Putamen (tissue), 1 donor: ENCODE measurements at places on chromosomes 4 and X.

DNA sequence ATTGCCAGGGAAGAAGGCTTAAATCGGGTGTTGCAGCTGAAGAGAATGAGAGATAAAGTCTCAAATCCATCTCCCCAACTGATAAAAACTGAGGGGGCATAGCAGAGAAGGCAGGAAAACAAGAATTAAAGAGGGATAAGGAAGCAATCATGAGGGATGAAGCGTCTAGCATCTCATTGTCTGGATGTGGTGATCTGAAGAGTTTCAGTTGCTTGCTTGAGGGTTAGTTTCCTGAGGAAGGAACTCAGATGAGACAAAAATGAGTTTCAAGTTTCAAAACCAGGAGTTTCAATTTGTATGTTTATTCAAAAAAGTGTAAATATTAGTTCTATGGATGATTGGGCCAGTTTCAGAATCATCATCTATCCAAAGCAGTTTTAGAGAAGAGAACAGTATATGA lies 496.9 kb downstream of the RAB28 start:
- DNase-seq, result no peak

DNA sequence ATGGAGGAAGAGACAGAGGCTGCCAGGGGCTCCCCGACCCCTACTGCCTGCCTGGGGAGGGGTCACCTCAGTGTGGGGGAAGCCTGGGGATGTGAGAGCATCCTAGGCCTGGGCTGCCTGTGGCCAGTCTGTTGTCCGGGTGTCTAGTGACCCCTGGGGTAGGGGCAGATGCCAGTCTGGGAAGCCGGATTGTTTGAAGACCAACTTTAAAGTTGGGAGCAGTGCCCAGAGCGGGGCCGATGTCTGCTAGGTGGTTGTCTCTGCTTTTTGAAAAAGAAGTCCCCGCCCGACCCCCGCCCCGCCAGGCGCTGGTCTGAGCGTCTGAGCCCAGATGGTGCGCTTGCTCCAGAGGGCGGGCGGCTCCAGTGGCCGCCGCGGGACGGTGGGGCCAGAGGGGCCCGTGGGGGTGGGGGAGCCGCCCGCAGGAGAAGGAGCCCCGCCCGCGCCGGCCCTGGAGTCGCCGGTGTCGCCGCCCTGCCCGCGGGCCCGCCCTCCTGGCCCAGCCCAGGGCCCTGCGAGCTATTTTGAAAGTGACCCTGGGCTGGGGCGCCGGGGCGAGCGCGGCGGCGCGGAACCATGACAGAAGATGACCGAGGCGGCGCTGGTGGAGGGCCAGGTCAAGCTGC lies at the start of gene DOK7:
Gene DOK7, plus strand, starts transcription at position 517 of the 626 bp plus-strand sequence. Its CDS starts 70 bp downstream, at position 587.
- no peak for DNase-seq

DNA sequence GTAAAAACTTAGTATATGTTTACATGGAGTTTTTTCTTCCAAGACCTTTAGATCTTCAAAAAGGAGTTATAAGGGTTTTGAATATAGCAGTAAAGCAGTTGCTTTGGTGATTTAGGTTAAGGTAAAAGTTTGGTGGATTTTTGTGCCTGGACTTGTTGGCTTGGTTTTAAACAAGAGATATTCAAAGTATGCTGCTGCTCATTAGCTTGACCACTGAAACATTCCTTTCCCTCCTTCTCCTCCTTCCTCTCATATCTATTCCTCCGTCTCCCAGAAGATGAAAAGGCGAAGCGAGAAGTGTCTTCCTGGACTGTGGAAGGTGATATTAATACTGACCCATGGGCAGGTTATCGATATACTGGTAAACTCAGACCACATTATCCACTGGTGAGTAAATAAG lies 38.4 kb downstream of the METAP1 start:
- no peak for DNase-seq

GRCh38 chr4:123559955-123560871 lies 163.6 kb downstream of the SPRY1 start:
- no peak for DNase-seq

GRCh38 chrX:16646366-16647138 lies 3.4 kb upstream of the S100G start:
- no peak for DNase-seq

- no peak for DNase-seq
These were observed 2050.7 kb downstream of the ARAP2 start for GRCh38 chr4:34193451-34194154.

DNA sequence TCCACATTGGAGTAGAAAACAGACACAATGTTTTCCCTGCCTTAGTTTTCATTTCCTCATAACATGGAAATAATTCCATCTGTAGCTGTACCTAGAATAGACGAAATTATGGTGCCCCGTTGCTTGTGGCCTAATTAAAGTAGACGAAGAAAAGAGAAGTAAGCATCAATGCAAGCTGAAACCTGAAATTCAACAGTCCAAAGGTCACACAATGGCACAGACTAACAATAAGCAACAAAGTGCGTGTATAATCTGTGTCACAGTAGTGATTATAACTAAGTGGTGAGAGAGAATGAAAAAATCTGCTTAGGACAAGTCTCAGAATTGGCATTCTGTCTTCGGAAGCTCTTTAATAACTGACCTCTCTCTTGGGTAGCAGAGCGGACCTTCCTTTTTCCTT lies 24.3 kb downstream of the MAGEB17 start:
- DNase-seq, result no peak

- no peak for DNase-seq
These were observed 36.0 kb downstream of the FUNDC1 start for GRCh38 chrX:44506678-44507077.

GRCh38 chr4:26035921-26036320 lies 121.9 kb downstream of the SMIM20 start:
- no peak for DNase-seq

GRCh38 chrX:46260499-46260898 lies 284.7 kb downstream of the ZNF674 start:
- DNase-seq, result no peak

DNA sequence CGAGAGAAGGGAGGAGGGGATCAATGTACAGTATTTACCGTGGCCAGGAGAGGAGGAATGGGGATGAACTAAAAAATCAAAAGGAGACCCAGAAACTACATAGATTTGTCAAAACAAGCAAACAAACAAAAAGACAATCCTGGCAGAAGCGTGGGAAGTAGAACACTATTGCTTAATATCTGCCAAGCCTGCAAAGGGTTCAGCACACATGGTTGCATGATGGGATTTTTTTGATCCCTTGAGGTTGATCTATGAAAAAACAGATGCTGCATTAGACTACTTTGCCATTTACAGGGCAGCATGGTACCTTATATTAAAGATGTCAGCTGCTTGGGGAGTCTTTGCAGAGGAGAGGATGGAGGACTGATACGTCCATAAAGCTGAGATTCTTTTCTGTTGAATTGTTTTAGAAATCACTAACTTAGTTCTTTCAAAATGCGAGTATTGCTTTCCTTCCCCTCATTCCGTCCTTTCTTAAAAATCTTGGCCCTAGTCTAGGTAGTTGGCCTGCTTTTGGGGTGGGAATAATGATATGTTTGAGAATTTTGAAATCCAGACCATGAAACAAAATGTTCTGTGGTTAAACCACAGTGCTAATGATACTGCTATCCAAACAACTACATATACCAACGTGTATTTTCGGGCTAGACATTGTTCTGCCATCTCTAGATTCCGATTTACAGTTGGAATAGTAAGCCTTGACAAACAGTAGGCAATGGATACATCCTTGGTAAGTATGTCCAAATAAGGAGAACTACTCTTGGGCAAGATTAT lies 39.6 kb upstream of the TMEM150C start:
- DNase-seq, result no peak

DNA sequence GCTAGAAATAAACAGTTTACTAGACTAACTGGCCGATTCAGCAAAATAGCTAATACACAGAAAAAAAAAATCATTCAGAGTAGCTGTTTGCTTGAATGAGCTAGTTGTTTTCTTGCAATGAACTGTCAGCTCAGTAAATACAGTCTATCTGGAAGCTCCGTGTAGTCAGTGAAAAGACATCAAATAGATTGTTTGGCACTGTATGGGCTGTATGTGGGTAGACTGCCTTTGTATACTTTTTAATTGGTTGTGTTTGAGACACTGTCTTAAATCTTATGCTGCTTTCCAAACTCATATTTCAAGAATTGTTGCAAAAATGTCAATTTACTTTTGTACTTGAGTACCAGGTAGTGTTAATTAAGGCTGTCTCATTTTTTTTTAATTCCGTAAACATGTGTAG lies 61.6 kb upstream of the GPR174 start:
- no peak for DNase-seq

DNA sequence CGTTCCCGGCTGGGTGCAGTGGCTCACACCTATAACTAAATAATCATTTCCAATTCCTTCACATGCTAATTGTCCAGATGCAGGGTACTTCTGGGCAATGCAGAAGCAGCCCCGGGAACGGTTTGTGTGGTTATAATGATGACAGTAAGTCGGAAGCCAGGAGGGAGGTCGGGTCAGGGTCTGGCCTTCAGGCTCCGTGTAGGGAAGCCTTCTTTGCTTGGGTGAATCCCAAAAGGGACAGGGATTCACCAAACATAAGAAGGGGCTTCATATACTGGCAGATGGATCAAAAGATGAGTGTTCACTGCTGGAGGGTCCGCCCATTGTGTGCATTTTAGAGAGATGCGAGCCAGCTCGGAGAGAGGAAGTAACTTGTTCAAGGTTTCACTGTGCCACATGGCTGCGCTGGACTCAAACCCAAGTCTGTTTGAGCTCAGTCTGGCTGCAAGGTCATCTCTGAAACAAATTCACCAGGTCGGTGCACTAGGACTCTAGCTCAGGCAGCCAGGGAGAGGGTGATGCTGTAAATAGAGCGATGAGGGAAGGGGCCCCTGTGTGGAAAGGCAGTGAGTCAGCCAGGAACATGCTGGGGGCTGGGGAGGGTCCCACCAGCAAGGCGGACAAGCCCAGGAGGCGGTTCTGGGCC lies 4.8 kb upstream of the KIAA0232 start:
- no peak for DNase-seq

GRCh38 chrX:98956014-98956413 lies 1454.1 kb downstream of the PCDH19 start:
- no peak for DNase-seq

DNA sequence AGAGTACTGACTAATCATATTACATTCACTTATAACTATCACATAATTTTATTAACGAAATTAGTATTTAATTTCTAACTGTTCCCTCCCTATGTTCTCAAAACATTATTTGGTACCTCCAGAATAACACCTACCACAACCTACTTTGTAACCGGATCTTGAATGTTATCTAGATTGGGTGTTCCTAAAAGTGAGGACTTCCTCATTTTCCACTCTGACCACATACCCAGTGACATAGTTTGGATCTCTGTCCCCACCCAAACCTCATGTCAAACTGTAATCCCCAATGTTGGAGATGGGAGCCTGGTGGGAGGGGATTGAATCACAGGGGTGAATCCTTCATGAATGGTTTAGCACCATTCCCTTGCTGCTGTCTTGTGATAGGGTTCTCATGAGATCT lies 21.8 kb downstream of the NR3C2 start:
- no peak for DNase-seq

GRCh38 chr4:169283114-169283509 lies 12.4 kb upstream of the SH3RF1 start:
- no peak for DNase-seq

GRCh38 chr4:81963015-81963762 lies 410.6 kb downstream of the HNRNPD start:
- no peak for DNase-seq

GRCh38 chr4:40461879-40462278 lies 126.7 kb downstream of the CHRNA9 start:
- no peak for DNase-seq

DNA sequence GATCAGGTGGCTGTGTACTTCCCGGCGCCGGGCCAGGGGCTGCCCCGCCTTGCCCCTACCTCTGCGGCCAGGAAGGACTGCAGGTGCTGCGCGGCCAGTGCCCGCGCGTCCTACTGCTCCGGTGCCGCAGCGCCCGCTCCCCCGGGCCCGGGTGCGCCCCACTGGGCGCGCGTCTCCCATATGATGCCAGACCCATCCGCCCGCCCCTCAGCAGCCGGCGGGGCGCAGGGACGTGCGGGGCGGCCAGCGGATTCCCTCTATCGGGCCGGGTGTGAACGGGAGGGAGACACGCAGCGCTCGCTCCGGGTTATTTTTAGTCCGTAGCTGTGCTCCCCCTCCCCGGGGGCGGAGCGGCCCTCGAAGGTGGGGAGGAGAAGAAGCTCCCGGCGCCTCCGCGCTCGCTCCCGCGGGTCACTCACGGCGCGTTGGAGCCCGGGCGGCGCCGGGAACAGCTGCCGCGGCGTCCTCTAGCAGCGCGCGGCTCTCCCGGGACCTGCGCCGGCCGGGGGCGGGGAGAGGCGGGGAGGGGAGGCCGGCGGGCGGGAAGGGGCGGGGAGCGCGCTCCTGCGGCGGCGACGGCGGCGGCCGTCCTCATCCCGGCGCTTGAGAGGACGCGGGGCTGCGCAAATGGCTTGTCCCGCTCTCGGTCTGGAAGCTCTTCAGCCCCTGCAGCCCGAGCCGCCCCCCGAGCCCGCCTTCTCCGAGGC lies 103.6 kb downstream of the UCHL1 start:
- peak; percentile 89 for DNase-seq

- no peak for DNase-seq
These were observed 583 bp downstream of the GABRE start for GRCh38 chrX:151973851-151974335.

DNA sequence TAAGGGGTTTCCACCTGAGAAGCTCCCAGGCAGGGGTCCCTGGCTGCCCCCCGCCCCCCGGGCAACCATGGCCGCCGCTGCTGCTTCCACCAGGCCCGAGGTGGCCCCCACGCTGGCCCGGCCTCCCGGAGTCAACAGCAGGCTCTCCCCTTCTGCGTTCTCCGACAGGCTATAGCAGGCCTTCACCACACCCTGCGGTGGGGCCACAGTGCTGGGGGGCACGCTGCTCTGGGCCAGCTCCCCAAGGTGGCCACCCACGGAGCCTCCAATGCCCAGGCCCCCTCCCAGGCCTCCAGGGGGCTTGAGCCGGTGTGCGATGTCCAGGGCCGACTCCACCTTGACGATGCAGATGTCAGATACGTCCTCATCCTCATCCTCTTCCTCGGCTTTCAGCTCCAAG lies 72.5 kb downstream of the UBE2K start:
- no peak for DNase-seq

GRCh38 chr4:74294681-74295080 lies 13.6 kb upstream of the EPGN start:
- DNase-seq, result no peak

GRCh38 chr4:101280866-101281600 lies 66.3 kb downstream of the PPP3CA start:
- DNase-seq, result no peak

- no peak for DNase-seq
These were observed 134.4 kb downstream of the AKAP4 start for GRCh38 chrX:50066318-50066937.

DNA sequence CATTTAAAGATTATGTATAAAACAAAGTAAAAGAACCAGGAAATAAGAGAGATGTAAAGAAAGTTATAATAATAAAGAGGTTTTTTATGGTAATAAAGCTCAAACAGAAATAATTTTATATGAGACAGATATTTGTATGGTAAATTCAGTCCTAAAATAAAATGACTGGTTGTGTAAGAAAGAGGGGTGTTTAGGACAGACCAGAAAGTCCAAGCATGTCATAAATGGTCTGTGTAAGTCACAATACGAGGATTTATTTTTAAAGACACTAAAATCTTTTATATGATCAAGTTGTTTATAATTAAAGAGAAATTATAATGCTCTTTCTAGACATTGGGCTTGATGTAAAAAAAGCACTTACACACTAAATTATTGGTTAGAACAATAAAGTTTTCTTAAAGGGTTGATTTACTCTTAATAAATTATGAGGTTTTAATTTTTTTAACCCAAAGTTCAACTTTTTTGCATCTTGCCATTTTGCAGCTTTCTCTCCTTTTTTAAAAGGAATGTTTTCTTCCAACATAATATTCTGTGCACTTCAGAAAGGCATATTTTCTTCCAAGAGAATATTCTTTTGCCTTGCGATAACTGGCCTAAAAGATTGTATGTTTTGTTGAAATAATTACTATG lies 61.9 kb upstream of the TCEAL2 start:
- no peak for DNase-seq
